ENCODE measurements at places on chromosomes 4 and X.

DNA sequence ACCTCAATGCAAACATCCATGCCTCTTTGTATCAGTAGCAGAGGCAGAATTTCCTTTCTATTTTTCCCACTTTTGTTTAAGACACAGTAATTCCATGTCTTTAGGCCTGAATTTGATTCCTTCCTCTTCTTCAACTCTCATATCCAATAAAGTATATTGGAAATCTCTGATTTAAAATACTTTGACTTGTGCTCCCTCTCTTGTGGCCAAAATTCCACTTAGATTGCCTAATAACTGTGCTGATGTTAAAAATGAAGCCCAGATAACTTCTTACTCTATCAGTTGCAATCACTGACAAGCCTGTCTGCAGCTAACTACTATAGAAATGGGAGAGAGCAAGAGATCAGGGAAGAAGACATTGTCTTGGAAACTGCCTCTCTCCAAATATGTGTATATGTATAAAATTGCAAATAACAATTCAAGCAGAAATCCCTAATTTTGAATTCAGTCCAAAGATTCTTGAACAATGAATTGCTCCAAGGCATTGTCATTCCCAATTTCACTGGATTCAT, 163.5 kb upstream of the SPIN4 start:
- DNase-seq: no peak

DNA sequence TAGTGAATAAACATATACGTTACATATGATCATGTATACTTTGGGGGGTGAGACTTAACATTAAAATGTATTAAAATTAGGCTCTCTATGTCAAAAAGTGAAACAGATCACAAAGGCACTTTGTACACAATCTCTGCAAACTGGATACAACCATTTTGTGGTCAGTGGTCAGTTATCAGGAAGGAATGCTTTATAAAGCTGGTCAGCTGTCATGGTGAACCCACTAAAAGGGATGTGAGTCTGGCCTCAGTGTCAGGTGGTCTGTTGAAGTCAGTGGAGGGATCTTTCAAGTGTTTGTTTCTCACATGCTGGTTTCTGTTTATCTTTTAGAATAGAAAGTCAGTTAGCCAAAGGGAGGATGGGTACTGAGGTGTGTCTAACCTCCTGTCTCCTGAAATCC, 875.5 kb upstream of the INTU start:
- no peak for DNase-seq

- DNase-seq: no peak
These were observed 794.8 kb upstream of the LCORL start for GRCh38 chr4:18816228-18816895.

GRCh38 chr4:73822389-73822788, 14.1 kb upstream of the CXCL6 start:
- no peak for DNase-seq

- no peak for DNase-seq
These were observed 47.7 kb downstream of the PDGFRA start for GRCh38 chr4:54276641-54277430.

GRCh38 chr4:113845138-113845537, 83.6 kb upstream of the CAMK2D start:
- DNase-seq: no peak

- DNase-seq: no peak
These were observed 32.8 kb upstream of the REST start for GRCh38 chr4:56874923-56875322.
